Effector memory CD8-positive, alpha-beta T cell (primary cell): ENCODE measurements at places on chromosomes 16 and 17.

DNA sequence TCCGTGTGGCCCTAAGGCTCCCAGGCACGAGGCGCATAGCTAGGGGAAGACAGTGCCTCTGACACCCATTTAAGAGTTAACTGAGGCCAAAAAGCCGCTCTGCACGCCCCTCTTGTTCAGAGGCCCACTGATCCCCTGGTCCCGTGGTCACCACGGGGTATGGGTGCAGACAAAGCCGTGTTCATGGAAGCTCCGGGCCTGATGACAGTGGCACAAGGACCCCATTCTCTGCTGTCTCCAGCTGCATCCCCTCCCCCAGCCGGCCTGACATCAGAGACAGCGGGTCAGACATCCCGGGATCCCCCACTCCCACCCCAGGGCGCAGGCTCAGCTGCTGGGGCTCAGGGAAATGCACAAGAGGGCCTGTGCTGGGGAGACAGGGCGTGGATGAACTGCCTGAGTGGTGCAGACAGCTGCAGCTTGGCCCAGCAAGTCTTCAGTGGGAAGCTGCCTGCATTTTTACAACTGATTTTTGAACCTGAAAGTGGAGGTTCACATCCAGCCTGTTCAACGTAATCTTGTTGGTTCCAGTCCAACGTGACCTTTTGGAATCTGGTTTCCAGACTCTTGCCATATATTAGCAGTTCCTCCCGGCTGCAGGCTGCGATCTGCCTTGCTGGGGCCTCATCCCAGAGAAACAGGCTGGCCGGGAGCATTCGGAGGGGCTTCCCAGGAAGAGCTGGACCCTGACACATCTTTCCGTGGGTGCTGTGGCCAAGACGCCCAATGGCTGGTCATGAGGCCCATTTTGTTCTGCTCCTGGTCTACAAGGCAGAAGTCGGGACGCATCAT is 9.7 kb upstream of the BAHCC1 start:
- no peak for DNase-seq

- DNase-seq, result no peak
Measured at GRCh38 chr16:72835086-72835485, 212.8 kb downstream of the ZFHX3 start.

GRCh38 chr17:27811961-27812360 is 11.6 kb upstream of the NOS2 start:
- no peak for DNase-seq

GRCh38 chr17:44033861-44034408 is 19.2 kb upstream of the TMEM101 start:
- DNase-seq, result no peak

DNA sequence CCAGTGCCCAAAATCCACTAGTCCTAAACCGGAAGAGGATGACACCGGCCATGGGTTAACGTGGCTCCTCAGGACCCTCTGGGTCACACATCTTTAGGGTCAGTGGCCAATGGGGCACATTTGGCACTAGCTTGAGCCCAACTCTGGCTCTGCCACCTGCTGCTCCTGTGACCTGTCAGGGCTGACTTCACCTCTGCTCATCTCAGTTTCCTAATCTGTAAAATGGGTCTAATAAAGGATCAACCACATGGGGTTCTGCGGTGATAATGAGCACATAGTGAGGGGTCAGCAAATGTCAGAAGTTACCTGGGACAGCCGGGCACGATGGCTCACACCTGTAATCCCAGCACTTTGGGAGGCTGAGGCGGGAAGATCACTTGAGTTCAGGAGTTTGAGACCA is 18.4 kb downstream of the QPRT start:
- DNase-seq, result no peak
